GM04504 (cell line): ENCODE measurements at places on chromosomes 16 and 17.

DNA sequence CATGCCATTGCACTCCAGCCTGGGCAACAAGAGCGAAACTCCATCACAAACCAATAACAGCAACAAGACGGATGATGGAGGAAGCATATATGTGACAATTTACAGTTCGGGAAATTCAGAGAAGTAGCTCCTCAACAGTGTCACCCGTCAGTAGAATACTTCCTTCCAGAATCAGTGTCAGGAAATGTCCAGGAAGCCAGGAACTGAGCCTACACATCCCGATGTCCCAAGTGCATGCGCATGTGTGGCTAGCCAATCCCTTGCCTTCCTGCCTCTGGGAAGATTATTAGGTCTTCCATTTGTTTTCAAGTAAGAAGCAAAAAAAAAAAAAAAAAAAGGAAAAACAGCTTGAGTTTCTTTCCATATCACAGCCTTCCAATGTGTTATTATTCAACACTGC is 1.4 kb upstream of the PITPNC1 start:
- no peak for DNase-seq

- no peak for DNase-seq
Measured at GRCh38 chr17:12732366-12732765, 56.9 kb upstream of the ARHGAP44 start.

DNA sequence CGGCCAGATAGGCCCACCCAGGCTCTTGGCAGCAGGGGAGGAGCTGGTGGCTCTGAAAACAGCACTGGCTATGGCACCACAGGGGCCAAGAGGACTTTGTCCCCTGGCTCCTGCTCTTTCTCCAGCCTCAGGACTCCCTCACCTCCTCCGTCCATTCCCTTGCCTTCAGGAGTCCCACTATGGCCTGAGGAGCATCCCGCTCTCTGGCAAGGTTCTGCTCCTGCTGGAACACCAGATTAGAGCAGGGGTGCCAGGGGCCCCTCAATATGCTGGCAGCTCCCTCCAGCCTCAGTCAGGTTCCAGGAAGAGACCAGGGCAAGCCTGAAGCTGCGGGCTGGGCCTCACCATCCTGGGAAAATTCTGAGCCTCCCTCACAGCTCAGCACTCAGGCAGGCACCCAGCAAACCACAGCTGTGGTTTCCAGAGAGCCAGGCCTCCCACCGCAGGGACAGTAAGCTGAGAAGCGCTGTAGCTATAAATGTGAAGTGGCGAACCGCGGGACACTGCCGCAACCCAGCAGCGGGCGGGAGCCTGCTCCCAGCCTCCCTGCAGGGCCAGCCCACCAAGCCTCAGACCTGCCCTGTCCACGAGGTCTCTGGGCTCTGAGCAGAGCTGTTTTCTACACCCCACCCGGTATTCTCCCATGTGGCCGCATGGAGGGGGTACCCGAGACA is 25.7 kb downstream of the C17orf100 start:
- DNase-seq = peak; percentile 27

- DNase-seq = no peak
Measured at GRCh38 chr17:68709461-68709860, 108.3 kb upstream of the FAM20A start.

DNA sequence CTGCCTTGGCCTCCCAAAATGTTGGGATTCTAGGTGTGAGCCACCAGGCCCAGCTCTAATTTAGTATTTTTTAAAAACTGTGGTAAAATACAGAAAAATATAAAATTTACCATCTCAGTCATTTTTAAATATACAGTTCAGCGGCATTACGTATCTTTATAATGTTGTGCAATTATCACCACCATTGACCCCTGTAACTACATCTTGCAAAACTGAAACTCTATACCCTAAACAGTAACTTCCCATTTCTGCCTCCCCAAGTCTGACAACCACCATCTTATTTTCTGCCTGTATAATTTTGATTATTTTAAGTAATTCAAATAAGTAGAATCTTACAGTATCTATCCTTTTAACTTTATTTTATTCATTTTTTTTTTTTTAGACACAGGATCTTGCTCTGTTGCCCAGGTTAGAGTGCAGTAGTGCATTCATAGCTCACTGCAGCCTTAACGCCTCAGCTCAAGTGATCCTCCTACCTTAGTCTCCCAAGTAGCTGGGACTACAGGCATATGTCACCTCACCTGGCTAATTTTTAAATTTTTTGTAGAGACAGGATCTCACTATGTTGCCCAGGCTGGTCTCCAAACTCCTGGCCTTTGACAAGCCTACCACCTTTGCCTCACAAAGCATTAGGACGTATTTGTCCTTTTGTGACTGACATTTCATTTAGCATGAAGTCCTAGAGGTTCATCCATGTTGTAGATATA is 10.9 kb upstream of the GGA2 start:
- no peak for DNase-seq

DNA sequence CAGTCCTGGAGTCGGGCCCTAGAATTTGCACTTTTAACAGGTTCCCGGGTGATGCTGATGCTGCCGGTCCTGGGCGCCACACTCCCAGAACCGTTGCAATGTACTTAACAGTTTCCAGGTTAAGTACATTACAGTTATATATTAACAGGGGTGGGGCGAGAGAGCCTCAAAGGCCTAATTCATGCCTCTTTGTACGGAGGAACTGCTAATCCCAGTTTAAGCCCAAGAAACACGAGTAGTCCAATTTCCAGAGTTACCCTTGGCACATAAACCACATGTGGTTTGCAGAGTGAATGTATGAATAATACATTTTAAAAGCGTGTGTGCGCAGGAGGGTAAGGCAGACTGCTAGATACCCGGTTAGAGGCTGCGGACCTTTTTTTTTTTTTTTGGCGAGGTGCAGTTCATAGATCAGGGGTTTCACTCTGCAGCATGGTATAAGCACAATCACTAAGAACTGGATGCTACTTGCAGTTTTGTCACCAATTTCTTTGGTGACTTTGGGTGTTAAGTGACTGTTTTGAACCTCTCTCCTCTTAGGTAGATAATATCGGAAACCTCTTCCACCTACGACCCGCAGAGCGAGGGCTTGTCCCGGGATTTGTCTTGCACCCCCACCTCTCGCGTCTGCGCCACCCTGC is 713 bp downstream of the COX11 start:
- DNase-seq = no peak

GRCh38 chr17:70028397-70028796 is 46.6 kb upstream of the KCNJ16 start:
- no peak for DNase-seq

- no peak for DNase-seq
Measured at GRCh38 chr17:51463353-51463752, 203.0 kb downstream of the UTP18 start.

DNA sequence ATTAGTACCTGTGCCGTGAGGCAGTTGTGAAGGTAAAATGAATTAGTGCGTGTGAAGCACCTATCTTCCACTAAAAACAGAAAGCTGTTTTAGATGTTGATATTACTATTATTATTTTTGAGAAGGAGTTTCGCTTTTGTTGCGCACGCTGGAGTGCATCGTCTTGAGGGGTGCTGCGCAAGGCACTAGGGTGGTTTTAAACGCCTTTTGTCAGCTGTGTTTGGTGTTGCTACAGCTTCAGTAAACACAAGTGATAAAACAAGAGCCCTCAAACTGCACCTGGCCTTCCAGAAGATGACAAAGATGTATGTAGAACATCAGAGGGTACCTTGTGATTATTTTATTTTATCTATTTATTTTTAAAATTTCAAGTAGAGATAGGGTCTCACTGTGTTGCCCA is 38.2 kb downstream of the PLCG2 start:
- DNase-seq = no peak

DNA sequence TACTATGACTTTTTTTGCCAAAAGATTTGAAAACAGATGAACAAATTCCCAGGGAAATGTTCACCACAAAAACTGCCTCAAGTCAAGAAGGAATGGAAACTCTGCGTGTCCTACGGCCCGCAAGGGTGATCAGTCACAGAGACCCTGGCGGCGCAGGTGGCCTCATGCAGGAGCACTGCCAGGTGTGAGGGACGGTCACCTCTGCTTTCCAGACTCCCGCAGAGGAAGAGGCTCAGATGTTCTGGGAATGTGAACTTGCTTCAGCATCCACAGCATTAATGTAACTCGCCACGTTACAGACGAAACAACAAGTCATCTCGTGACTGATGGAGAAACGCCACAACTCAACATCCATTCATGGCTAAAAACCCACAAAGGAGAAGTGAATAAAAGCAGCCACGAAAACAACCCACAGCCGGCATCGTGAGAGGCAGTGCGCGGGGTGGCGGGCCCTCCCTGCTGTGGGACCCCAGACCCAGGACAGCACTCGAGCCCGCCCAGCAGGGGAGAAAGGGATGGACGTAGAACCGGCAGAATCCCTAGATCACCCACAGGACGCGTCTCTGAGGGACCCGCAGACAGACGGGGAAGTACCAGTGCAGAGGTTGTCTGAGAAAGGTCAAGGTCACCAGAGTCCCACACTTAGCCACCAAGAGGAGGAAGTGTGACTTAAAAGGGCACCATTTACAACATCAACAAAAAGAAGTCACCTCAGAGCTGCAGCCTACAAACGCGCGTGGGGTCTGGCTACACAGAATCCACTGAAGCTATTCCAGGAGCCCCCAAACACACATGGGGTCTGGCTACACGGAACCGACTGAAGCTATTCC is 76.9 kb upstream of the GNG13 start:
- DNase-seq = no peak

- DNase-seq = no peak
Measured at GRCh38 chr16:82567175-82567574, 59.6 kb upstream of the CDH13 start.

DNA sequence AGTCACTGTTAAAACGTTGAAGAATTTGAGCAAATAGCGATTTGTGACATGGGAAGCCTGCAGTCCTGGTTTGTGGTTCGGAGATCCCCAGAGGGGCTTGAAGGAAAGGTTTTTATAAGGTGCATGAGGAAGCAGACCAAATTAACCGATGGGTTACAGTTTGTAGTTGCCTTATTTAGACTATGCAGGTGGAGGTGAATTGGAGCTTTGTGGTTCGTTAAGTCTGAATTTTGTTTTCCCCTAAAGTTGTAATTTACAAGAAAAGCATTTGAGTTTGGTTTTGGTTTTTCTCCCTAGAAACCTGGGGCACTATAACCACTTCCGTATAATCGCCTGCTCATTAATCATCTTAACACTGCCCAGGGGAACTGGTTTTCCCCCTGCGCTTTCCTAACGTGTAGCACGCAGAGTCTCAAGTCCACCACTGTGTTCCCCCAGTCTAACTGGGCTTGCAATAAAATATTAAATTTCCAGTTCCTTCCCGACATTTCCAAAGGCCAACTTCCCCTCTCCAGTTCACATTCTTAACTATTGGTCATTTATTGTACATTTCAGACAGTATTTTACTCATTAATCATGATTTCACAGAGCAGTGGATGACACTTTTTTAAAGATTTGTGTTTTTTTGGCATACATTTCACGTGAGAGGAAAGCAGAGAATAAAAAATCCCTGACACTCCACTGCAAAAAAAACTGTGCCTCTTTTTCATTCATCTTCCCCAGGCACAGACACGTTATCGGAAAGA is 932 bp downstream of the ZNF267 start:
- DNase-seq = no peak

GRCh38 chr17:8703001-8703400 is 41.6 kb downstream of the CCDC42 start:
- no peak for DNase-seq

DNA sequence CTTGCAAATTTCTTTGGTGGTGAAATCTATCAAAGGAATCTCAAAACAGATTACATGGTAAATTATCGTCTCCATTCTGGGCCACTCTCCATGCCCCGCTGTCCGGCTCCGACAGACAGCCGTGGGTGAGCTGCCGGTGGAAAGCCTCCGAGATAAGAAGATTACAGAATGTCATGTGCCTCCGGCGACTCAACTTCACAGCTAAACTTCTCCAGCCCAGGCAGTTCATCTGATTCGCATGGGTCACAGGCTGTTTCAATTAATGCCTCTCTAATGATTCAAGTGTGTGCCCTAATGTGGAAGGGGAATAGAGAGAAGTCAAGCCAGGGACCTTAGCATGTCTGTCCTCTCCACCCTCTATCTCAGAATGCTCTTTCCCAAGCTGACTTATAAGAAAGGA is 520.8 kb upstream of the ZFHX3 start:
- DNase-seq = no peak

DNA sequence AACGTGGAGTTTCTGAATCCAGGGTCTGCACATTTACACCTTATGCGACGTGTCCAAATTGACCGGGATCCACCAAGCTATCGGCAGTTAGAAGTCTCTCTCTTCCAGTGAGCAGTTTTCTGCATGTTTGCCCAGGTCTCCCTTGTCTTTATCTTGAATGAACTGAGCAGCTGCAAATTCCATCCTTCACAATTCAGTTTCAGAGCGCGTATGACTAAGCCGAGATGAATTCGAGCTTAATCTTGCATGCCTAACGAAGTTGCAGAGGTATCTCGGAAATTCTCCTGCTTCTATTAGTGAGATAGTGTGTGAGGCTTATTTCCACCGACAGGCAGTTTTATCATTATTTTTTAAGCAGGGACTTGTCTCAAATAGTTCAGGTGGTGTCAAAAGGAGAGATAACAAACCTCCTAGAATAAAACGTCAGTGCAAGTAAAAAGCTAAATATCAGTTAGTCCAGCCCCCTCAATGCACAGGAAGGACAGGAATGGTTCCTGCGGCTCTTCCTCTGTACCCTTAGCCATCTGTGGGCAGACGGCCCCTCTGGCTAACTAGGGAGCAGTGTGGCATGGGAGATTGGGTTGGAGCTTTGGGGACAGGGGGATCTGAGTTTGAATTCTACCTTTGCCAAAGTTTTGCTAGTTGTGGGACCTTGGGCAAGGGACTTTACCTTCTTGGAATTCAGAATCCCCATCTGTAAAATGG is 93.0 kb upstream of the GPR139 start:
- DNase-seq = no peak

GRCh38 chr16:49596068-49596467 is 222.5 kb downstream of the C16orf78 start:
- DNase-seq = no peak

DNA sequence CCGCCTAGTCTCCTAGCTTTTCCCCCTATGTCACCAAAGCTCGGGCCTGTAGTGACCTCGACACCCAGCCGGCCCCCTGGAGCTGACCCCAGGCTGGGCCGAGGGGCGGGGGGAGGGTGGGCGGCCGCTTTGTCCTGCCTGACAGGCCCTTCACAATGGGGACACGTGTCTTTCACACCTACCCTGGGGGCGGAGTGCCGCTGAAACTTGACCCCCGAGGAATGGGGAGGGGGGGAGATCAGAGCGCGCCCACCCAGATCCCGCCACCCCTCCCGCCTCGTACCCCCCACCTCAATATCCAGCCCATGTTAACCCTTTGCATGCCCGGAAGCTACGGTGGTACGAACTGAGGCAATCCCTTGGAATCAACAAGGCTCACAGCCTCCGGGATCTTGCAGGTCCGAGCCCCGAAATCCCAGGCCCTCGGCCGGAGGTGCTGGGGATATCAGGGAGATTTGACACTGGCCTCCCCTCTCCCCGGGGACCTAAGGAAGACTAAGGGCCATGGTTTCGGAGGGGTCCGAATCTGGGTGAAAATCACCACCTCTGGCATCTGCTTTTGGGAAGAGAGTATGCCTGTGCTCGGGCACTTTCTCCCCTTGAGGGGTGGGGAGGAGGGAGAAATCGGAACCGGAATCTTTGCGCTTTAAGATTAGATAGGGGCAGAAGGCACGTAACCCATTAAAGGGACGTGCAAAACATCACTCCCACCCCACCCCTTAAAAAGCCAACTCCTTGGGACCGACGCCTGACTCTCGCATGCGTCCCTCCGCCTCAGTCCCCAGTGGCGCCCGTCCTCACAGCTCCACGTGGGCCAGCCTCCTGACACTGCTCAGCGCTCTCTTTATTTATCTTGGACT is 2.6 kb downstream of the NOG start:
- no peak for DNase-seq
